ENCODE measurements at places on chromosomes 3 and 15.

DNA sequence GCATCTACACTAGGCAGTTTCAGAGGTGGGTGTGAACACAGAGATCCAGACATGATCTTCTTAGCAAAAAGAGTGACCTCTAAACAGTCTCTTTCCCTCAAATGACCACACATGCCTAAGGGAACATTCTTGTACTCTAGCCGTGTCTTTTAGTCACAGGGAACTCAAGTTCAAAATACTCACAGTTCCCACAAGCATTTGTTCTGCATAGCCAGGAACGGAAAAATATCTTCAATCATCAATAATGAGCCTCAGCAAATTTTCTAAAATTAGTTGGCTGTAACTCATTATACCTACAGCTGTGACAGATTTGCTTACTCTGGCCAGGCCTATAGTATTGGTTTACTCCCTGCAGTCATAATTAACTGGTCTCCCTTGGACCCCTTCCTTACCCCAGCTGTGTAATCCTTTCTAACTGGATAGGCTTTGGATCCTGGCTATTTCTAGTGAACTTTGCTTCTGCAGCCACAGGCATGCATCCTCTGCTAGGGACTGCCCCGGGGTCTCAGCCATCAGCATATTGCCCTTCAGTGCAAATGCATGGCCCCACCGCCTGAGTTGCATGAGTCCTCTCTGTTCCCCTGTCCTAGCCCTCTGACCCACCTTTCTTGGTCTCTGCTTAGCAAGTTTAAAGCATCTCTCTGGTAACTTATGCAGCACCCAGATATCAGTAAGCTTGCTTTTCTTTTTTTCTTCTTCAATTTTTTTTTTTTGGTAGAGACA lies 56.0 kb upstream of the HACD2 start:
- DNase-seq, result no peak

DNA sequence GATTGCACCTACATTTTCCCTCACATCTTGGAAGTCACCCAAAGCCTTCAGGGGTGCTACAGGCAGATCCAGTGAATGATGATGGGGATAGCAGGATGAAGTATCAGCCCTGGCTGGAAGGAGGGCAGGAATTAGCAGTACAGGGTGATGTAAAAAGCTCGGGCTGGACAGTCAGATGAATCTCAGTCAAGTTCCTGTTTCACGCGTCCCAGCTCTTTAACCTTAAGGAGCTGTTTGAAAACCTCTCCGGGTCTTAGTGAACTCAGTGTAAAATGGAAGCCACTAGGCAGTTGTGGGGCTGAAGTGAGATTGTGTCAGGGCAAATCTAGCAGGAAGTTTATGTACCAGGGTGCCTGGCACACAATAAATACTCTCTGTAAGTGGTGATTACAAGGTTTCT lies 166.4 kb upstream of the PROK2 start:
- DNase-seq, result no peak

DNA sequence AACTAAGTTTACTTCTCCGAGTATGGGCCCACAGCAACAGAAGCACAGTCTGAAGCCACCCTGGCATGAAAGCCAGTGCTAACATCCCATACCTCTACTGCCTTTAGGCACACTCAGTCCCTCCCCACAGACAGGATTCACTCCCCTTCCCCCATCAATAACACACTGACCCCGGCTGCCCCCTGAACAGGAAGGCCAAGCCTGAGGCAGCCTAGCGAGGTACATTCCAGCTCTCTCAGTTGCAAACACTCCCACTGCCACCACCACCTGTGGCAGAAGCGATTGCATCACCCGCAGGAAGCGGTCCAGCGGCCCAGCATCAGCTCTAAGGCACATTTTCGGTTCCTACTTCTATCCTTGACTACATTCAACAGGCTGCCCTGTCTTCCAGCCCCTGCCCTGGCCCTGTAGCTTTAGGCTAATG lies 7.0 kb upstream of the BMF start:
- DNase-seq, result peak; percentile 93

GRCh38 chr15:97817276-97817890 lies 143.1 kb upstream of the ARRDC4 start:
- no peak for DNase-seq

DNA sequence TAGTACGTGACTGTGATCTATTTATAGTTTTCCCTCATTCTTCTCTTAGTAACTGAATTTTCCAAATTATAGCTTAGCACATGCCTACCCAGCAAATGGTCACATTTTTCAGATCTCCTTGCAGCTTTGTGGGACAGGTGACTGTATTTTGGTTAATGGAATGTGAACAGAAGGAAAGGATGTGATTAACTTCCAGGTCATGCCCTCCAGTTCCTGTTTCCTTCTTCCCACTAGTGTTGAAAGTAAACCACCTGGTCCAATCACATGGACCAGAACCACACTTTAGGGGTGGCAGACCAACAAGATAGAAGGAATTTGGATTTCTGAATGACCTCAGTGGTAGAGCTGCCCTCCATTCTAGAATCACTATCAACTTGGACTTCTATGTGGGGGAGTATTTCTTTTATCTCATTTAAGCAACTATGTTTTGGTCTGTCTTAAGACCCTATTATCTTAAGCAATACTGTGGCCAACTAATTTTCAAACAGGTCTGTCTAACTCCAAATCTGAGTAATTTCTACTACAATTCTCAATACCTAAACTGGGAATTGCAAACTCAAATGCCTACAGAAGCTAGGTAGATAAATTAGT lies 76.0 kb upstream of the TSC22D2 start:
- DNase-seq, result no peak

DNA sequence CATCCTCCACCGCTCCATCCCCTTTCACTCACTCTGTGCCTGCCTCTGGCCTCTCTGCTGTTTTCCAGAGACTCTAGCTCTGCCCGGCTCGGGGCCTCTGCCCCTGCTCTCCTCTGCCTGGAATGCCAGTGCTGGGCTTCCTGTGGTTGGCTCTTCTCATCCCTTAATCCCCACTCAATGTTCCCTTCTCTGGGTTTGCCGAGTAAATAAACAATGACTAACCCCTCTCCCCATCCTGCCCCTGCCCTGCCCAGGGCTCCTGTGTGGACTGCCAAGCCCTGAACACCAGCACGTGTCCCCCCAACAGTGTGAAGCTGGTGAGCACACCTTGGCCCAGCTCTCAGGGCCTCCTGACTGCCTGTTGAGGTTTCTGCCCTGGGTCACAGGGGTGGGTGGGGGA lies 12.2 kb downstream of the STAB1 start:
- no peak for DNase-seq

- DNase-seq, result no peak
Measured at GRCh38 chr3:115974940-115975339, 351.6 kb downstream of the GAP43 start.
